ENCODE measurements at places on chromosomes 12 and 14.

DNA sequence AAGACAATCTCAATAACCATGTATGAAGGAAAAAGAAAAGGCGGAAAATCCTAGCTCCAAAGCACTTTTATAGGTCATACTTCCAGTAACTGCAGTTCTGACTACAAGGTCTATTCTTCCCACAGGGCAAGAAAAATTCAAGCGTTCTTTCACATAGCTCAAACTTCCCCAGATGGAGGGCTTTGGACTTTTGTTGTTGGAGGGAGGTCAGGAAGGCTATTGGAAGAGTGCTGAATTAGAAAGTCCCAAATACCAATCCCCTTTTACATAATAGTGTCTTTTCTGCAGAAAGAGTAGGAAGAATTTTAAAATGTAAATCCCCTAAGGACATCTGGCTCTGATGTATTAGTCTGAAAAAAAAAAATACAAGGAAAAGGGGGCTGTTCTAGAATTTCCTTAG, 309.4 kb downstream of the MDGA2 start:
- no peak for DNase-seq

- DNase-seq = no peak
These were observed 271.4 kb downstream of the SSPN start for GRCh38 chr12:26466726-26467125.

DNA sequence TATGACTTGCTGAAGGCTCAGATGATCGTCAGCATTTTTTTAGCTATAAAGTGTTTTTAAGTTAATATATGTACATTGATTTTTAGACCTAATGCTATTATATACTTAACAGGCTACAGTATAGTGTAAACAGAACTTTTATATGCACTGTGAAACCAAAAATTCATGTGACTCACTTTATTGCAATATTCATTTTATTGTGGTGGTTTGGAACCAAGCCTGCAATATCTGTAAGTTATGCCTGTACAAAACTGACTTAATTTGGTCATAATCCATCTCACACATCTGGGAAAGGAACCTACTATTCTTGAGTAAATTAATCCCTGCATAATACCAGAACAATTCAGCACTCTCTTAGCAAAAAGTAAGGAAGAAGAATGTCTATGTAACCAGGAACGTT, 390.7 kb downstream of the SYT1 start:
- no peak for DNase-seq

GRCh38 chr12:71456316-71456715, 16.7 kb downstream of the LGR5 start:
- no peak for DNase-seq

GRCh38 chr12:132069336-132069985, 74.7 kb downstream of the DDX51 start:
- no peak for DNase-seq

- no peak for DNase-seq
These were observed 67.3 kb downstream of the KCNK10 start for GRCh38 chr14:88255798-88256197.

DNA sequence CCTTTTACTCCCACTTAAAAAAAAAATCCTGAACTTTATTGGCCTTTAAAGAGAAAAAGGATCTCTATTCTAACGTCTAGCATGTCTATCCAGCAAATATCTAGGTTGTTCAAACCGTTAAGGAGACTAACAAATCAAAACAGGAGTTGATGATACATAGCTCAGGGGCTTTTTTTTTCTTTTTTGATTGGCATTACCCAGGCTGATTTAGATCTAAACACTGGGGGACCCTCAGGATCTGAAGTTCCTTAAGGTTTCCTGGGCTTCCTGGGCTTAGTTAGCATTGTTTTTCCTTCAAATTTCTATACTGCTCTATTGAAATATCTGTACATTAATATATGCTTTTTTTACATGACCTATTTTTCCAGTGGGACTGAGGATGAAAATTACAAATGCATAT, 42.3 kb downstream of the EFCAB11 start:
- DNase-seq = no peak

DNA sequence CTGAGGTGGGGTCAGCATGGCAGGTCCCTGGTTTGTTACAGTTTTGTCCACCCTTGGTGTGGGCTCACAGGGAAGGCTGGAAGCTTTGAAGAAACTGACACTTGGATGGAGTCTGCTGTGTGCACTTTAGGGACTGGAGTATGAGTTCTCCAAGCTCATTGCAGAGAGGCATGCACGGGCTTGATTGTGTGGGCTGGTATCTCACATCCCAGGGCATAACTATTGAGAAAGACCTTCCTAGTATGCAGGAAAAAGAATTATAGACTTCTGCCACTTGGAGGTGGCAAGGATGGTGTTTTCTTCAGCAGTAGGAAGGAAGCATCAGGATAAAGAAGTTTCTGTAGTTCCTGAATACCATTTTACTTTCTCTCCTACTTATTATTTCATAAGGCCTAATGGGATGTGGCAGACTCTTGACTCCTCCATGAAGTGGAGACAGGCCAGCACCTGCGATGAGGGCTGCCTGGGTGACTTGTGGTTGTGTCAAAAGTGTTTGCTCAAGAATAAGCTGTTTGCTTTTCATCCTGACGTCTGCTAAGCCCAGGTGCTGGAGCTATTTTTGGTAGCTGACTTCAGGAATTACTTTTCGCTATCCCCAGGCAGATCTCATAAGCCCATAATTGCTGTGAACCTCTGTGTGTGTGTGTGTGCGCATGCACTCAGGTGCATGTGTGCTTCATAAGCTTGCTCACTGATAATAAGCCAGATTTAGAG, 125.8 kb downstream of the KTN1 start:
- no peak for DNase-seq

GRCh38 chr12:11906286-11906935, 164.3 kb upstream of the BCL2L14 start:
- no peak for DNase-seq
